ENCODE measurements at places on chromosomes 3 and 15. TPM values are rescaled to one million over a fixed set of nuclear protein-coding genes. Genes with fewer than 3 reads are reported as not detected.
A peak's percentile ranks its signal among the peaks of the same experiment; 100 is the strongest.

ST3GAL6 gene
- 16.3 TPM for total RNA-seq

WDR53 gene
- 7.7 TPM for total RNA-seq

UBA7 gene
- 5.8 TPM for total RNA-seq

GOLGA6B gene
- total RNA-seq = not detected

ZDHHC19 gene
- total RNA-seq = not detected

PRICKLE2 gene
- total RNA-seq = 0.07 TPM

CCDC71 gene
- total RNA-seq = 14.3 TPM

GRCh38 chr3:139764069-139764905 is 86.5 kb upstream of the NMNAT3 start:
- no peaks in the 10 kb centered on the region for H3K27me3 ChIP-seq
- no peak for DNase-seq
- H3K36me3 ChIP-seq = no peaks in the 10 kb centered on the region
- no peaks in the 10 kb centered on the region for H3K4me1 ChIP-seq
- H3K4me3 ChIP-seq = no peak overlapping the region
- H3K27ac ChIP-seq = no peak overlapping the region

- no peaks in the 10 kb centered on the region for H3K36me3 ChIP-seq
- no peak overlapping the region for H3K27ac ChIP-seq
- peak; percentile 45 for DNase-seq
- H3K4me1 ChIP-seq = no peaks in the 10 kb centered on the region
- no peak overlapping the region for H3K4me3 ChIP-seq
- H3K27me3 ChIP-seq = peaks cover 5% of the 10 kb centered on the region
These were observed 202.8 kb downstream of the SV2B start for GRCh38 chr15:91302588-91303439.

GRCh38 chr3:29759411-29760225 is 478.7 kb downstream of the RBMS3 start:
- no peaks in the 10 kb centered on the region for H3K36me3 ChIP-seq
- no peak overlapping the region for H3K27ac ChIP-seq
- no peak for DNase-seq
- no peaks in the 10 kb centered on the region for H3K27me3 ChIP-seq

GRCh38 chr3:86993704-86994103 is 2.8 kb upstream of the VGLL3 start:
- H3K36me3 ChIP-seq = no peaks in the 10 kb centered on the region
- no peak overlapping the region for H3K4me3 ChIP-seq
- peaks cover 15% of the 10 kb centered on the region for H3K27me3 ChIP-seq
- H3K27ac ChIP-seq = no peak overlapping the region
- DNase-seq = no peak

DNA sequence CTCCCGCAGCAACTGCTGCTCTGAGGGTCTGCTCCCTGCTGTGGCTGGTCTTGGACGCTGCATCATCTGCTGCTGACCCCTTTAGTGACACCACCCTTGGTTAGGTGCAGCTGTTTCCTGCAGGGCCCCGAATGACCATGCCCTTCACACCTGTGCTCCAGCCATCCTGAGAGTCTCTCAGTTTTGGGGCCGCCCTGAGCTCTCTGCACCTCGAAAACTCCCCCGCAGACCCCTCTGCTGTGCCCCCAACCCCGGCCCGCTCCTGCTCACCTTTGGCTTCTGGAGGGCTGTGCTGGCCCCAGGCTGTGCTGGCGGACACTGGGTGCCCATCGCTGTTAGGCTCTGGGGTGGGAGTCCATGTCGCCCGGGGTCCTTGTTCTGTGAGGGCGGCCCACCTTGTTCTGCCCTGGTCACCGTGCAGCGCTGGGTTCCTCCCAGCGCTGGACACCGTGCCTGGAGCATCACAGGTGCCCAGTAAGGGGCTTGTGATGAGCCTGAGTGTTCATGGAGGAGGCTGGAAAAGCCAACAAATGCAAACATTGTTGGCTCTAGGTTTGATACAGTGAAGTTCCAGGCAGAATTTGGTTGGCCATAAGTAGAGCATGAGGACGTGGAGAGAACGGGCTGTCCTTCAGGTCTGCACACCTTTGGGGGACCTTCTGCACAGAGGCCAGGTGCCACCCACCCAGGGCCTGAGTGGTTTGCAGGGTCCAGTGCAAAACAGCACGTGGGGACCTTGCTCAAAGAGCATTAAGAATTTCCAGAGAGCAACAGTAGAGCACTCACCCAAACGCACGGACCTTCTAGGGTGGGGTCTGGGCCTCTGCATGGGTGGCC is 12.3 kb downstream of the ABTB1 start:
- H3K4me3 ChIP-seq = no peak overlapping the region
- no peaks in the 10 kb centered on the region for H3K27me3 ChIP-seq
- peaks cover under 1% of the 10 kb centered on the region for H3K4me1 ChIP-seq
- DNase-seq = no peak
- H3K27ac ChIP-seq = no peak overlapping the region

DNA sequence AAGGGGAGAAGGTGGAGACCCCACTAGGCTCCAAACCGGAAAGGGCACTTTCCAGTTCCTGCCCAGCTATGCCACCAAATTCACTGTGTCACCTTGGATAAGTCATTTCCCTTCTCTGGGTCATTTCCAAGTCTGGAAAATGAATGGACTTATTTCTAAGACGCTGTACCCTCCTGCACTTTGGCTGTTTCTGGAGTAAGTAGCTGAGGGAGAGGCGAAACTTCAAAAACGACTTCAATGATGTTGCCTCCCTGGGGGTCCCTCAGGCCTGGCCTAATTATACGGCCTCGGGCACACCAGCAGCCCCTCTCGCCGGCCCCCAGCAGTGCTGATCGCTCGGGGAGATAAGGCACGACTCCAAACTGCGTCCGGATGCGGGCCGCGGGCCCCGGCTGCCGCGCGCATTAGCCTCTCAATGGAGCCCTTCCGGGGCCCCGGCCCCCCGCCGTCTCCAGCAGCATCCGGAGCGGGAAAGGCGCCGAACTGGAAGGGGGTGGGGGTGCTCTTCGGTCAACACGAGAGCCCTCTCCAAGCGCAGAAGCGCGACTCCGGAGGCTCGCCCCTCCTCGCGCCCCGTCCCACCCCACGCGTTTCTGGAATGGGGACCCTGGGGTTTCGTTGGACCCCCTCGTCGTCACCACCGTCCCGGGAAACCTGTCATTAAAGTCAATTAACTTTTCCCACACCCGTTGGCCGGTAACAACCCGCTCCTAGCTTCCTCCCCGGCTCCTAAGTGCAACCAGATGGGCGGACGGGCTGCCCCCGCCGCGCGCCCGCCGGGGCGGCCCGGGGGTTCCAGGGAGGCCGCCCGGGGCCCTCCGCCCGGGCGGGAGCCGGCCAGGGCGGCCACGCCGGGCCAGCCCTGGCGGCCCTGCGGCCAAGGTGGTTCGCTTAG is 4.8 kb downstream of the HES1 start:
- peak; percentile 51 for DNase-seq
- H3K27ac ChIP-seq = peak overlapping the region; percentile 85
- peaks cover 45% of the 10 kb centered on the region for H3K4me1 ChIP-seq
- peaks cover 2% of the 10 kb centered on the region for H3K36me3 ChIP-seq
- H3K4me3 ChIP-seq = peak overlapping the region; percentile 62

- H3K4me1 ChIP-seq = no peaks in the 10 kb centered on the region
- H3K4me3 ChIP-seq = no peak overlapping the region
- no peaks in the 10 kb centered on the region for H3K27me3 ChIP-seq
- no peak for DNase-seq
- no peaks in the 10 kb centered on the region for H3K36me3 ChIP-seq
These were observed 144.7 kb upstream of the GADL1 start for GRCh38 chr3:31039145-31039544.

- no peaks in the 10 kb centered on the region for H3K36me3 ChIP-seq
- no peak overlapping the region for H3K27ac ChIP-seq
- DNase-seq = no peak
- no peaks in the 10 kb centered on the region for H3K4me1 ChIP-seq
- H3K27me3 ChIP-seq = no peaks in the 10 kb centered on the region
- no peak overlapping the region for H3K4me3 ChIP-seq
These were observed 27.8 kb downstream of the KLHL6 start for GRCh38 chr3:183527428-183528379.

DNA sequence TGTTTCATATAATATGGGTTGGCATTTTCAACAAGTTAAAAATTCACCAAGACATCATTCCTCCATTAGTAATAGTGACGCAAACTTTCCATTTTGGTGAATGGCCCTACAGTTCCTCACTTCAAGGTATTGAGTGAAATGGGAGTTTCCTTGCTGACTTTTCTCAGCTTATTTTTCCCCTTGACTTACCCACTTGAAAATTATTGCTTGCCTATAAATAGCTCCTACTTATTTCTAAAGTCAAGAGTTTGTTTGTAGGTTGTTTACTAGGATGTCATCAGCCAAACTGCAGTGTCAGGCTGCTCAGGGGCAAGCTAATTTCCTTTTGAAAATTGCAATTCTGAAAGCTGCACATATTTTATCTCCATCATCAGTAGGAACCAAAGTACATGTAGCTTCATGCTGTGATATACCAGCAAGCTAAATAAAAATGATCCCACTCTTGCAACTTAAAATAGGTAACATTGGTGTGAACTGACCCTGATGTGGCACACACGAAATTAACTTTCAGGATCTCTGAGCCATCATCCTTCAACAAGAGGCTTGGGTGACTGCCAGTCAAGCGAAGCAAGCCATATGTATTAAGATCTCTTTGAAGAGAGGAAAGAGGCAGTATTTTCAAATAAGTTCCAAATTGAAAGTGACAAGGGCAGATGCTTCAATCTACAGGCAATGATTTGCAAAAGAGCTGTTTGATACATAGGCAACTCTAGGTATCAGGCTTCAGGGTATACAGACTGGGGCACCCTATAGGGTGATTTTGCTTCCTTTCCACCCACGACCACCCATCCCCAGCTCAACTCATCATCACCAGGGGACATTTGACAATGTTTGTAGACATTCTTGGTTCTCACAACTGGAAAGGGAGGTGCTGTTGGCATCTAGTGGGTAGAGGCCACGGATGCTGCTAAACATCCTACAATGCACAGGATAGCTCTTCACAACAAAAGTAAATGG is 66.8 kb upstream of the RASGRP1 start:
- H3K27ac ChIP-seq = no peak overlapping the region
- no peaks in the 10 kb centered on the region for H3K36me3 ChIP-seq
- H3K4me3 ChIP-seq = no peak overlapping the region
- no peak for DNase-seq
- 0 out of 3 replicates have a peak, but pooled peaks cover 5% of the 10 kb centered on the region for H3K27me3 ChIP-seq

- H3K4me1 ChIP-seq = peaks cover 98% of the 10 kb centered on the region
- no peaks in the 10 kb centered on the region for H3K36me3 ChIP-seq
- H3K4me3 ChIP-seq = no peak overlapping the region
- H3K27me3 ChIP-seq = no peaks in the 10 kb centered on the region
- H3K27ac ChIP-seq = no peak overlapping the region
These were observed 83.5 kb downstream of the IGF1R start for GRCh38 chr15:98731712-98732450.

DNA sequence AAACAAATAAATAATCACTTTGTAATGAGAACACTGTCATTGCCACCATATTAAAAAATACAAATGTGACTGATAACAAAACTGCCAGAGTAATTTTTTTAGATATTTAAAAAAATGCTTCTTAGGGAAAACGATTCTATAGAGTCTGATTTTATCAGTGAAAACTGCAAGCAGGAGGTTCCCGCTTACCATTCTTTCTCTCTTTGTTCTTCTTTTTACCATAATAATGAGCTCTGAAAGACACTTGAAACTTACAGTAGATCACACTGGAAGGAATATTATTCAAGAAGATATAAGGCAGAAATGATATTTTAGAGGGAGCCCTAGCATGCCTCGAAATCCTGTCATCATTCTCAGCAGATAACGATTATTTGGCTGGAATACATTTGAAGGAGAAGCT is 701.3 kb downstream of the ROBO1 start:
- no peaks in the 10 kb centered on the region for H3K36me3 ChIP-seq
- no peak overlapping the region for H3K4me3 ChIP-seq
- no peak for DNase-seq
- H3K4me1 ChIP-seq = no peaks in the 10 kb centered on the region
- H3K27ac ChIP-seq = no peak overlapping the region

GRCh38 chr3:129435367-129435766 is 4.4 kb downstream of the MBD4 start:
- no peak overlapping the region for H3K27ac ChIP-seq
- H3K4me3 ChIP-seq = no peak overlapping the region

- H3K36me3 ChIP-seq = 0 out of 3 replicates have a peak, but pooled peaks cover 4% of the 10 kb centered on the region
- no peaks in the 10 kb centered on the region for H3K27me3 ChIP-seq
- H3K4me3 ChIP-seq = no peak overlapping the region
- H3K27ac ChIP-seq = no peak overlapping the region
These were observed 191.4 kb downstream of the AKAP13 start for GRCh38 chr15:85571780-85572179.

DNA sequence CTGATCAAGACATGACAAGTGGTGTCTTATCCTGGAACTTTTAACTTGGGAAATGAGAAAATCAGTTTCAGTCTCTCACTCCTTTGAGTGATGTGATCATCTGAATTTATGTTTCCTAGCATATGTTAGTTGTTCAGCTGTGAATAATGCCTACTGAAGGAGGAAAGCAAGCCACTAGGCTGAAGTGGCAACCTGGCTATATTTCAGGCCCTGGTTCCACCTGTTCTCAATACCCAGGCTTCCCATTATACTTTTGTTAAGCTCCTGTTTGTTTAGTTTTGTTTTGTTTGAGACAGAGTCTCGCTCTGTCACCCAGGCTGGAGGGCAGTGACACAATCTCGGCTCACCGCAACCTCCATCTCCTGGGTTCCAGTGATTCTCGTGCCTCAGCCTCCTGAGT is 243.8 kb downstream of the ALCAM start:
- H3K36me3 ChIP-seq = no peaks in the 10 kb centered on the region
- H3K27ac ChIP-seq = no peak overlapping the region
- H3K27me3 ChIP-seq = no peaks in the 10 kb centered on the region
- no peaks in the 10 kb centered on the region for H3K4me1 ChIP-seq
- H3K4me3 ChIP-seq = no peak overlapping the region

GRCh38 chr3:72380711-72381493 is 467.3 kb downstream of the SHQ1 start:
- DNase-seq = no peak
- peaks cover 17% of the 10 kb centered on the region for H3K4me1 ChIP-seq
- no peaks in the 10 kb centered on the region for H3K27me3 ChIP-seq
- H3K36me3 ChIP-seq = peaks cover 10% of the 10 kb centered on the region

GRCh38 chr3:64687781-64688604 is at the start of gene ADAMTS9:
Gene ADAMTS9, minus strand, starts transcription at chr3:64688000. Its CDS starts 343 bp downstream, at chr3:64687657.
- no peak within 1 kb of the TSS for H3K27ac ChIP-seq
- no peaks in the 10 kb centered on the region for H3K36me3 ChIP-seq
- H3K4me3 ChIP-seq = no peak within 1 kb of the TSS
- no peak for DNase-seq
- 0 out of 2 replicates have a peak, but pooled peaks cover 17% of the 10 kb centered on the region for H3K4me1 ChIP-seq

GRCh38 chr3:137204409-137204808 is 246.6 kb downstream of the IL20RB start:
- no peaks in the 10 kb centered on the region for H3K36me3 ChIP-seq
- H3K4me1 ChIP-seq = no peaks in the 10 kb centered on the region
- H3K27ac ChIP-seq = no peak overlapping the region

GRCh38 chr3:143291836-143292447 is 172.4 kb downstream of the CHST2 start:
- no peak for DNase-seq
- H3K27me3 ChIP-seq = no peaks in the 10 kb centered on the region
- no peaks in the 10 kb centered on the region for H3K4me1 ChIP-seq

Measured in HepG2 (cell line).